Sigmoid colon (tissue), 7 donors: ENCODE measurements at places on chromosomes 2 and 18. TPM values are rescaled to one million over a fixed set of nuclear protein-coding genes. Genes with fewer than 3 reads are reported as not detected.

- H3K4me3 ChIP-seq = no peak overlapping the region
- no peaks in the 10 kb centered on the region for H3K27me3 ChIP-seq
Observed at GRCh38 chr2:23602116-23602515, 217.1 kb downstream of the KLHL29 start.

AQP12B gene
- total RNA-seq = not detected

BAZ2B gene
- 153 TPM for total RNA-seq

DNA sequence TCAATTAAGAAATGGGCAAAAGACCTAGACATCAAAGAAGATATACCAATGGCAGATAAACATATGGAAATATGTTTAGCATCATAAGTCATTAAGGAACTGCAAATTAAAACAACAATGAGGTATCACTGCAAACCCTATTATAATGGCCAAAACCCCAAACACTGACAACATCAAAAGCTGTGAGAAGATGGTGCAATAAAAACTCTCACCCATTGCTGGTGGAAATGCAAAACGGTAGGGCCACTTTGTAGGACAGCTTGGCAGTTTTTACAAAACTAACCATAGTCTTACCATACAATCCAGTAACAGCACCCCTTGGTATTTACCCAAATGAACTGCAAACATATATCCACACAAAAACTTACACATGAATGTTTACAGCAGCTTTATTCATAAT lies 213.1 kb downstream of the UBE2E3 start:
- H3K27ac ChIP-seq = no peak overlapping the region
- H3K4me3 ChIP-seq = no peak overlapping the region
- H3K27me3 ChIP-seq = no peaks in the 10 kb centered on the region
- no peak for DNase-seq
- no peaks in the 10 kb centered on the region for H3K36me3 ChIP-seq
- H3K4me1 ChIP-seq = no peaks in the 10 kb centered on the region

CIB4 gene
- not detected for total RNA-seq

GRCh38 chr2:183579686-183580085 lies 455.4 kb downstream of the NUP35 start:
- DNase-seq = no peak
- no peak overlapping the region for H3K4me3 ChIP-seq
- no peaks in the 10 kb centered on the region for H3K27me3 ChIP-seq
- no peaks in the 10 kb centered on the region for H3K4me1 ChIP-seq
- H3K27ac ChIP-seq = no peak overlapping the region

DNAJC5G gene
- total RNA-seq = not detected

DNA sequence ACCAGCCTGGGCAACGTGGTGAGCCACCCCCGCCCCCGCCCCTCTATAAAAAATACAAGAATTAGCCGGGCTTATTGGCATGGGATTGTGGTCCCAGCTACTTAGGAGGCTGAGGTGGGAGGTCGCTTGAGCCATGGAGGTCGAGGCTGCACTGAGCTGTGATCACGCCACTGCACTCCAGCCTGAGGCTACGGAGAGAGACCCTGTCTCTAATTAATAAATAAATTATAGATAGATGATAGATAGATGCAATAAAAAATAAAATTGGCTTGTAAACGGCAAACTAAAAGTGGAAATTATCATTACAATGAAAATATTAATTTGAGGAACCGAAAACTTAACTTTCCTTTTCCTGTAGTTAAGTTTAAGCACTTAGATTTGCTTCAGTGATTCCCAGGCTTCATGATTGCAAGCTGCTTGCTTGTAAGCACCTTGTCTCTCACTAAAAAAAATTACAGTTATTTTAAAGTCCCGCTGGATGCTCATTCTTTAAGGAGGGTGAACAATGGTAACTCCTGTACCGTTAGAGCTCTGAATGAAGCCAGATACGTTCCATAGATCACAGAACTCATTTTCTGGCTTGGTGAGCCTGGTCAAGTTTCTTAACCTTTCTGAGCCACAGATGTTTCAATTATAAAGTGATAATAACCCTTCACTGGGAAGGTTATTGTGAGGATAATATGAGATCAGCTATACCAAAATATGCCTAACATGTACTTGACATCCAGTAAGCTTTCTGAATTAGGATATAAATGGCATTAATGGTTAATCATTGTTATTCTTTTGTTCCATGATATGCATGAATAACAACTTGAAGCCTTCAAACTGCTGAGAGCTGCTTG lies 9.3 kb upstream of the NARS1 start:
- no peak for DNase-seq
- no peaks in the 10 kb centered on the region for H3K4me1 ChIP-seq
- H3K36me3 ChIP-seq = no peaks in the 10 kb centered on the region
- peak overlapping the region; percentile 49 for H3K4me3 ChIP-seq
- peak overlapping the region; percentile 80 for H3K27ac ChIP-seq

DNA sequence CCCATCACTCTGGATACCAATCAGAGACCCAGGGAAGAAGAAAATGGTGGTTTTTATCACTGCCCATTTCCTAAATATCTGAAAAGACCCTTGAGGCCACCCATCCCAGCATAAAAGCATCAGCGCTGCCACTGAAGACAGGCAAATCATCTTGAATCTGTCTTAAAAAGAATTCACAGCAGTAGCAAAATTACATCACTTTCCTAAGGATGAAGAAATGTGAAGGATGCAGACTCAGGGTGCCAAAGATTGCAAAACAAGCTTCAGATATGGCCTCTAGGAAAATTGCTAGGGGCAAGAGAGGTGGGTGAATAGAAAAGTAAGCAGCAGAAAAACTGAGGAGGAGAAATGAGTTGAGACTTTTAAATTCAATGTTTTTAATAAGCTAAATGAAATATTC lies 70.0 kb downstream of the SLC25A12 start:
- H3K4me3 ChIP-seq = no peak overlapping the region
- no peaks in the 10 kb centered on the region for H3K4me1 ChIP-seq
- no peaks in the 10 kb centered on the region for H3K27me3 ChIP-seq
- no peak overlapping the region for H3K27ac ChIP-seq
- DNase-seq = no peak

DNA sequence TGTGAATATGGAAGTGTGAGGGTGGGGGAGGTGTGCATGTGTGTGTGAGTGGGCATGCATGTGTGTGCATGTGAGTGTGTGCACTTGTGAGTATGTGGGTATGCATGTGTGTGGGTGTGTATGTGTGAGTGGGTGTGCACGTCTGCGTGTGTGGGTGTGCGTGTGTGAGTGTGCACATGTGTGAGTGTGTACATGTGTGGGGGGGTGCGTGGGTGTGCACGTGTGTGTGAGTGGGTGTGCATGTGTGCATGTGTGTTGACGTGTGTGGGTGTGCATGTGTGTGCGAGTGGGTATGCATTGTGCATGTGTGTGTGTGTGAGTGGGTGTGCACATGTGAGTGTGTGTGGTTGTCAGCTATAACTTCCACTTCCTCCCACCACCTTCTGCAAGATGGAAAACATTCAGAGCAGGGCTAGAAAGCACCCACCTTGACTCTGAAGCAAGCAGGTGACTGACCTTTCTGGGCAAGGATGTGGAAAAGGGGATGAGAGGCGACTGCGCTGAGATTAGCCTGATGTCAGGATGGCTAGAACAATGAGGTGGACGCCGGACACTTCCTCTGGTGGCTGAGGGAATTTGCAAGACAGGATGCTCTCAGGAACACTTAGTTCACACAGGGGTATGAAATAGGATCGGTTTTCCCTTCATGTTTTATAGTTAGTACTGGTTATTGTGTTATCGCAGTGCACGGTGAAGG lies 103.6 kb downstream of the ACKR3 start:
- no peaks in the 10 kb centered on the region for H3K36me3 ChIP-seq
- H3K27me3 ChIP-seq = no peaks in the 10 kb centered on the region
- H3K4me3 ChIP-seq = no peak overlapping the region
- peaks cover 23% of the 10 kb centered on the region for H3K4me1 ChIP-seq
- H3K27ac ChIP-seq = no peak overlapping the region

DNA sequence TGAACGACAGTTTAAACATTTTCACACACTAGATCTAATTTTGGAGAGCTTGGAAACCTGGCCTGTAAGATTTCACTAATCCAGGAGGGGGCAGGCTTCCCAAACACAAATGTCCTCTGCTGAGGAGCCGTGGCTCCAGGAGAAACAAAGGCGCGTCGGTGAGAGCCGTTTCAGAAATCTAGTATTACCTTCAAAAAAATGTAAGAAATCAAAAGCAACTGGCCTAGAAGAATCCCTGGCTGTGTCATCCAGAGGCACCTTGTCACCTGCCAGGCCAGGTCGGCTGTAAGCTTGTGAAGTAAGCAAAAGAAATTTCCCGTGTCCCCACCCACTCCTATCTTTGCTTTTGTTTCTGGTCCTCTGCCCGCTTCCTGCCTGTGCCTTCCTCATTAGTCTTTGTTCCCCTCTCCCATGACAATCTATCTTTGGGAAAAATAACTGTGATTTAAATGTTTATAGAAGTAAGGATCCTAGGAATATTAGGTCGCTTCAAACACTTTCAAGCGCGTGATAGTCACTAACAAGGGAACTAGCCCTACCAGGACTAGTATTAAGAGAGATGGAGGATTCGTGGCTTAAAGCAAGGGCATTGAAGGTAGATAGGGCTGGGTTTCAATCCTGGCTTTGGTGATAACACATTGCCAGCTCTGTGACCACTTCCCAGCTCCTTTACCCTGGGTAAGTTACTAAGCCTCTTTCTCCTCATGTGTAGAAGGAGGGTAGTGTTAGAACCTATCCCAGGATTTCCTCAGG lies 99.5 kb upstream of the STK39 start:
- peak overlapping the region; percentile 37 for H3K4me3 ChIP-seq
- H3K27me3 ChIP-seq = no peaks in the 10 kb centered on the region
- no peak overlapping the region for H3K27ac ChIP-seq
- DNase-seq = peak; percentile 82
- H3K4me1 ChIP-seq = peaks cover 5% of the 10 kb centered on the region

THSD7B gene
- 0.83 TPM for total RNA-seq

DNA sequence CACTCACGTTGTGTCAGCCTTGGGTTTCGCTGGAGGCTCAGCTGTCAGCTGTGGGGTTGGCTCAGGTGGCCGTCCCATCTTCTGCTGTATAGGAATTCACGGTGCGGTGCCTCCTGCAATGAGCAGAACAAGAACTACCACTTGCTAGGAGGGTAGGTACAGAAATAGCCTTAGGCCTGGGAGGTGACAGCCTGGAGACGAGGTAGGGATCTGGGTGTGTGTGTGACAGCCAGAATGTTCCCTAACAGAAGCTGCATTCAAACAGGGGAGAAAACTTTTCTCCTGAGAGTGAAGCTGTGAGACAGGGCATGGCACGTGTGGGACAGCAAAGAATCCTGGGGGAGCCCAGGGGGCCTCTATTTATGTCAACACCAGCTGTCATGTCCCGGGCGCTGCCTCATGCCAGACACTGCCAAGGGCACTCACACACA lies 8.4 kb upstream of the MAL start:
- DNase-seq = no peak
- H3K27me3 ChIP-seq = no peaks in the 10 kb centered on the region
- no peaks in the 10 kb centered on the region for H3K4me1 ChIP-seq

GRCh38 chr2:170501421-170502043 lies 213.6 kb upstream of the SP5 start:
- H3K4me3 ChIP-seq = no peak overlapping the region
- peak overlapping the region; percentile 64 for H3K27ac ChIP-seq
- DNase-seq = no peak
- no peaks in the 10 kb centered on the region for H3K36me3 ChIP-seq
- H3K27me3 ChIP-seq = no peaks in the 10 kb centered on the region
- H3K4me1 ChIP-seq = peaks cover 20% of the 10 kb centered on the region

- H3K4me3 ChIP-seq = no peak overlapping the region
- H3K27ac ChIP-seq = no peak overlapping the region
- H3K36me3 ChIP-seq = no peaks in the 10 kb centered on the region
- no peaks in the 10 kb centered on the region for H3K27me3 ChIP-seq
- DNase-seq = no peak
Observed at GRCh38 chr2:200300065-200300464, 6.4 kb upstream of the SPATS2L start.

- H3K4me1 ChIP-seq = peaks cover 4% of the 10 kb centered on the region
- DNase-seq = no peak
- no peaks in the 10 kb centered on the region for H3K36me3 ChIP-seq
- peak overlapping the region; percentile 57 for H3K27ac ChIP-seq
- no peak overlapping the region for H3K4me3 ChIP-seq
Observed at GRCh38 chr2:237440819-237441281, 26.9 kb upstream of the COL6A3 start.

DNA sequence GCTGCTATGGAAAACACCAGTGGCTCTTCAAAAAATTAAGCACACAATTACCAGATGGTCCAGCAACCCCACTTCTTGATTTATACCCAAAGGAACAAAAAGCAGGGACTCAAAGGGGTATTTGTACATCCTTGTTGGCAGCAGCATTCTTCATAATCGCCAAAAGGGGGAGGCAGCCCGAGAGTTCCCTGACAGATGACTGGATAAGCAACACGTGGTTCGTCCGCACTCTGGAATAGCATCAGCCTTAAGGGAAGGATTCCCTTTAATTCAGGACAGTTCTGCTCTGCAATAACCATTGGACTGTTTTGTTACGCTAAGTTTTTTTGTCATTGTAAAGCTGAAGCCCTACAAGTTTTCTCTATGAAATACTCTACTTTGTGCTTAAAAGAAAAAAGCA lies 76.7 kb upstream of the TWIST2 start:
- no peak overlapping the region for H3K27ac ChIP-seq
- no peak for DNase-seq
- no peaks in the 10 kb centered on the region for H3K36me3 ChIP-seq
- H3K27me3 ChIP-seq = no peaks in the 10 kb centered on the region

DNA sequence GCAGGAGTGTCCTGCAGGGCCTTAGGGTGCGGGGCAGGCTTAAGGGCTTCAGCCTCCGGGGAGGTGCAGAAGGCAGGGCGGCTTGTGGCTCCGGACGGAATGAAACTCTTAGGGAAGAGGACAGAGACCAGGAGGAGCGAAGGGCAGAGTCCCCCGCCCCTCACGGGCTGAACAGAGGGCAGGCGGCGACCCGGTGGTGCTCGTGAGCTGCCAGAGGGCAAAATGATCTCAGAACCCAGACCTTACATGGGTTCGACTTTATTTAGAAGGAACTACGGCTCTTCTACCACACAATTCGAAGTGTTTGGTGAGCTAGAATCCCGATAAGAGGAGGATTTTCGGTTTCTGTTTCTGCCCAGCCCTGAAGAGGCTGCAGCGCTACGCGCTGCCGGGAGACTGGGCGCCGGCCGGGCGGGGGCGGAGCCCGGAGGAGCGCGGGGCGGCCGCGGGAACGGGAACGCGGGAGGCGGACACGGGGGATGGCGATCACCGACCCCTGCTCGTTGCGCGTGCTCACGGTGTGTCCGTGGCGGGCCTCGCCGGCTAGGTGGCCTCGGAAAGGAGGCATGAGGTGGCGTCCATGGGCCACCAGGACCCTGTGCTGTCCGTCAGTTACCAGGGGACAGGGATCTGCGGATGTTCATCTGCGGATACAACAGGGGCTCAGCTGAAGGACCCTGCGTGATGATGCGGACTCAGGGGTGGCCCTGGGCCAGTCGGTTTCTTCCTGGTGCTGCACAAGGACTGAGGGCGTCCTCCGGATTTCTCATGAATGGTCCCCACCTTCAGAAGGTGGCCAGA lies 4.2 kb upstream of the SP100 start:
- H3K4me3 ChIP-seq = peak overlapping the region; percentile 81
- H3K27ac ChIP-seq = peak overlapping the region; percentile 93
- no peaks in the 10 kb centered on the region for H3K4me1 ChIP-seq

- H3K36me3 ChIP-seq = no peaks in the 10 kb centered on the region
- H3K4me3 ChIP-seq = no peak overlapping the region
- DNase-seq = no peak
- no peaks in the 10 kb centered on the region for H3K27me3 ChIP-seq
Observed at GRCh38 chr2:72062336-72062735, 85.3 kb downstream of the CYP26B1 start.

- no peak for DNase-seq
- H3K36me3 ChIP-seq = no peaks in the 10 kb centered on the region
- H3K27me3 ChIP-seq = peaks cover 55% of the 10 kb centered on the region
Observed at GRCh38 chr2:218954541-218955300, 4.7 kb upstream of the CDK5R2 start.
